ENCODE measurements at places on chromosomes 3 and 15.

GRCh38 chr15:33029109-33029652 lies 165.3 kb downstream of the FMN1 start:
- no peak for DNase-seq

- DNase-seq, result no peak
Observed at GRCh38 chr15:52113708-52114107, 1.1 kb upstream of the BCL2L10 start.

DNA sequence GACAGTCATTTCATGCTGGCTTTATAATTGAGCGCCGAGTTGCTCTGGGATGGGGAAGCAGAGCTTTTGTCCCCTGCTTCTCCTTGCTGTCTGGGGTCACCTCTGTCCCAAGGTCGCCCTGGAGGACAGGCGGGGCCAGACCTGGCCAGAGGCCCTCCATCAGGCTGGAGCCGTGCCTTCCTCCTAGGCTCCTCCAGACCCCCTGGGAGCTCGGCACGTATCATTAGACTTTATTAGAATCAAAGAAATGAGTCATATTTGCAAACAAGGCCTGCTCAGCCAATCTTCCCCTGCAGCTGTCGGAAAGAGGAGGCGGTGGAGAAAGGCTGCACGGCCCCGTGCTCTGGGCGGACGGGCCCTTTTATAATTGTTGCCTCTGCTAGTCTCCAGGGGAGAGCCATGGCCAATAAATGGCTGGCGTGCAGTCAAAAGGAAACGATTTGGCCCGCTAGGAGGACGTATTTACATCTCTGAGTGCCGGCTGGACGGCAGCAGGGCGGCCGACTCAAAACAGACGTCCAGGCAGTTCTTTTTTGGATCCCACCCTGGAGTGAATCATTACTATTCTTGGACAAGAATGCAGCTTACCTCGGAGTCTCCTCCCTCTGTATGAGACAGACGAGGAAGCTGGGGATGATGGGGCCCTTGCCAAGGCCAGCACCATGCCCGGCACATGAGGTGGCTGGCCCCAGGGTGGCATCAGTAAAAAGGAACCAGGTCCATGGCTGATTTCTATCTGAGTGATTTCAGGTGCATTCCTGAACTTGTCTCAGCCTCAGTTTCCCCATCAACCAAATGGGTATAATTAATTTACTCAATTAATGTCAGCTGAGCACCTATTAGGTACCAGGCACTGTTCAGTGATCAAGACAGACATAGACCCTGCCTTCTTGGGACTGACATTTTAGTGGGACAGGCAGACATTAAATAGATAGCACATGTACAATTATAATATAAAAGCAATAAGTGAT lies 50.6 kb downstream of the SLC6A6 start:
- DNase-seq, result no peak

DNA sequence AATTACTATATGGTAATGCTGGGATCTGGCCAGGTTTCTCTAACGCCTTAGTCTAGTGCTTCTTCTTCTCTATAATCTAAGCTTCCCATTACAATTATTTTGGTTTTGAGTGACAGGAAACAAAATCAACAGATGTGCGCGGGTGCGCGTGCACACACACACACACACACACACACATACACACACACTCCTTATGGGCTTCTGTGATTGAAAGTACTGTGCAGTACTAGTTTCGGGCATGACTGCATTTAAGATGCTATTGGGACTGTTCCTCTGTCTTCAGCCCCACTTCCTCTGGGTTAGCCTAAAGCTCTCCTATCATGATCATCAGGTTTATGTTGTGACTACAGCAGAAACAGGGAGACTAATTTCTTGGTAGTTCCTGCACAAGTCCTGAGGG lies 32.2 kb downstream of the EPHB1 start:
- no peak for DNase-seq

DNA sequence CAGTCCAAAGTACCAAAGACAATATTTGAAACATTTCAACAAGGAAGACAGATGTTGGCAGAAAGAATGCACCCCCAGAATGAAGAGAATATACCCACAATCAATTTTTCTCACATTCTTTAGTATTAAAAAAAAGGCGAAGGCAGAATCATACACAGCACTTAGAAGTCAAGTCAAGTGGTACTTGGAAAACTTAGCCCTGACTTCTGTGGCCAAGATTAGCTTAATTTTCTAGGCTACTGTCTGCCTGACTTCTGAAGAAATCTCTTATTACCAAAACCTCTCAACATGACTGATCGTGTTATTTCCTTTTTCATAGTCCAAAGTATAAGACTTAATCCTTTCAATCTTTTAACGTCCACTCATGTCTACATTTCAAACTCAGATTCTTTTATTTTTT lies 60.7 kb downstream of the PBRM1 start:
- no peak for DNase-seq

DNA sequence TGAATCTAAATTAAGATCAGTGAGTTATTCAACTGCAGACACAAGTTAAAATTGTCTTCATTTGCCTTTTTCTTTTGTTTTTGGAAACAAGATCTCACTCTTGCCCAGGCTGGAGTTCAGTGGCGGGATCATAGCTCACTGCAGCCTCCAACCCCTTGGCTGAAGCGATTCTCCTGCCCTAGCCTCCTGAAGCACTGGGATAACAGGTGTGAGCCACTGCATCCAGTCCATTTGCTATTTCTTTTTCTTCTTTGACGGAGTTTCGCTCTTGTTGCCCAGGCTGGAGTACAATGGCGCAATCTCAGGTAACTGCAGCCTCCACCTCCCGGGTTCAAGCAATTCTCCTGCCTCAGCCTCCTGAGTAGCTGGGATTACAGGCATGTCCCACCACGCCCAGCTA lies 10.3 kb downstream of the RNF168 start:
- DNase-seq, result no peak

DNA sequence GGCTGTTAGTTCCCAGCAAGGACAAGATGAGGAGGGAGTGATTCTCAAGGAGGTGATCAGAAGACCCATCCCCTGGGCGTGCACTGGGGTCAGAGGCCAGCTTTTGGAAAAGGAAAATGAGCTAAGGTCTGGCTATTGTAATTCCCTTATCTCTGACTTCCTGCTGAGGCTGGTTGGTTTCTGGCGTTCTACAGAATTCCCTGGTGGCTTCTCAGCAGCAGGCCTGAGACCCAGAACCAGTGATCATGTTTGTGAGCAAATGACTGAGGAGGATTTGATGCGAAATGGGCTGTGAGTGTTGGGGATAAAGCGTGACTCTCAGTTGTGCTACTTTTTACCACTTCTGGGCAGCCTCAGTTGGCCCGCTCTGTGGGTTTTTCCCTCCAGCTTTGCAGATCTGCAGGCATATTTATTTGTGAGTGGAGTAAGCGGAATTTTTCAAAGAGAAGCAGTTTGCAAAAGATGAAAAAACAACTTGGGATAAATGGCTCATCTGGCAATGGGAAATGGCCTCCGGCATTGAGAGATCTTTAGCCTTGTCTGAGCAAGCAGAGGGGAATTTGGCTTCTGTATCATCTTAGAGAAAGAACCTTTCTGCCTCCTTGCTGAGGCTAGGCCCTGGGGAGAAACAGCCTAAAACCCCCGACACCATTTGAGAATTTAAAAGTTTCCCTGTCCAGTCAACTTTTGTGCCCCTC lies 102.7 kb downstream of the SLCO3A1 start:
- DNase-seq, result no peak

- peak; percentile 39 for DNase-seq
Observed at GRCh38 chr3:187027531-187028278, 97.4 kb downstream of the ST6GAL1 start.

DNA sequence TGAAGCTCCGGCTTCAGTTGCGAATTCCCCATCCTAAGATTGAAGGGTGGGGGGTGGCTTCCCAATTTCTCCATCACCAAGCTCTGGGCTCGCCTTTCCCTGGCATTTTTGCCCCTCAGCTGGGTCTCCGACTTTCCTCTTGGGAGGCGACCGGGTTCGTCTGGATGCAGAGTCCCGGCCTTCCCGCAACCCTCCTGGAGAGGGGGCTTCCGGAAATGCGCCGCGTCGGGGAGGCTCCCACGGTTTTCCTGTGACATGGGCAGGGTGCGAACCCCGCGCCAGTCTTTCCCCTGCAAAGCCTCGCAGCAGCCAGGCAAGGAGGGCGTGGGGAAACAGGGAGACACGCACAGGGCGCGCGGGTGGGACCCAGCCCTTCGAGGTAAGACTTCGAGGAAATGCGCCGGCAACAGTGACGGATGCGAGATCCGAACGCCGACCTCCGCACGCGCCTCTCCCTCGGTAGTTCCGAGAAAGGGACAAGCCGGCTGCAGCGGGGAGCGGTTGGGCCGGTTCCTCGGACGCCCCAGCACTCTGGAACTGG lies 466 bp upstream of the HCN4 start:
- DNase-seq, result no peak

DNA sequence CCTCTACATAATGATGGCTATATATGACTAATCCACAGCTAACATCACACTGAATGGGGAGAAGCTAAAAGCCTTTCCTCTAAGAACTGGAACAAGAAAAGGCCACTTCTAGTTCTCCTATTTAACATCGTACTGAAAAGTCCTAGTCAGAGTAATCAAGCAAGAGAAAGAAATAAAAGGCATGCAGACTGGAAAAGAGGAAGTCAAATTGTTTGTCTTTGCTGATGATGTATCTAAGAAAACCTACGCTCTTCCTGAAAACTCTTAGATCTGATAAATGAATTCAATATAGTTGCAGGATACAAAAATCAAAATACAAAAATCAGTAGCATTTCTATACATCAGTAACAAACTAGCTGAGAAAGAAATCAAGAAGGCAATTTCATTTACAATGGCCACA lies 116.9 kb downstream of the TP63 start:
- no peak for DNase-seq

DNA sequence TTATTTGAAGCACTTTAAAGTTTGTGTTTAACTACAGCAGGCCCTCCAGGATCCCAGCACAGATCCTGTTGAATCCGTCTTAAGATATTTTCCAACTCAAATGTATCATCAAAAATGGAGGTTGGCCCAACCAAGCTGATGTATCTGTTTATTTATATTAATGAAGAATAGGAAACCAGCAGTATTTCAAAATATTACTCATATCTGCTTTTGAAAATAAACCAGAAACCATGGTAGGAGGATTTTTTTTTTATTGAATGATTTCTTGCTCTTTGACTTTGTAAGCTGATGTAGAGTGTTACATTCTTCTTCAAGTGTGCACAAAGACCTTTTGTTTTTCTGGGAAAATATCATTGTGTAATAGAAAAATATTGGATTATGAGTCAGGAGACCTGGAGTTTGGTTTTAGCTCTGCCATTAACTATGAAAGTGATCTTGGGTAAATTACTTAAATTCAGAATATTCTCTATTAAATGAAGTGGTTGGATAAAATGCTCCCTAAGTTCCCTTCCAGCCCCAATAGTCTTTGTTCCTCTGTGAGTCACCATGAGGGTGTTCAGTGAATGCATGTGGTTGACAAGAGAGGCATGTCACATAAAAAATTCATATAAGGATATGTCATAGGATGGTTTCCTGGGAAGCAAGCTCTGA lies 221.3 kb upstream of the GAP43 start:
- DNase-seq, result no peak

DNA sequence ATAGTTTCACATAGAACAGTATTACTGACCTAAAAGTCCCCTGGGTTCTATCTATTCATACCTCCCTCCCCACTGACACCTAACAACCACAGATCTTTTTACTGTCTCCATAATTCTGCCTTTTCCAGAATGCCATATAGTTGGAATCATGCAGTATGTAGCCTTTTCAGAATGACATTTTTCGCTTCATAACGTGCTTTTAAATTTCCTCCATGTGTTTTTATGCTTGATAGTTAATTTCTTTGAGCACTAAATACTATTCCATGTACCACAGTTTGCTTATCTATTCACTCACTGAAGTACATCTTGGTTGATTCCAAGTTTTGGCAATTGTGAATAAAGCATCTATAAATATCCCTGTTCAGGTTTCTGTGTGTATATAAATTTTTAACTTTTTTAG lies 77.7 kb upstream of the GPR149 start:
- DNase-seq, result no peak

- DNase-seq, result no peak
Observed at GRCh38 chr3:66270701-66271100, 49.9 kb downstream of the SLC25A26 start.

DNA sequence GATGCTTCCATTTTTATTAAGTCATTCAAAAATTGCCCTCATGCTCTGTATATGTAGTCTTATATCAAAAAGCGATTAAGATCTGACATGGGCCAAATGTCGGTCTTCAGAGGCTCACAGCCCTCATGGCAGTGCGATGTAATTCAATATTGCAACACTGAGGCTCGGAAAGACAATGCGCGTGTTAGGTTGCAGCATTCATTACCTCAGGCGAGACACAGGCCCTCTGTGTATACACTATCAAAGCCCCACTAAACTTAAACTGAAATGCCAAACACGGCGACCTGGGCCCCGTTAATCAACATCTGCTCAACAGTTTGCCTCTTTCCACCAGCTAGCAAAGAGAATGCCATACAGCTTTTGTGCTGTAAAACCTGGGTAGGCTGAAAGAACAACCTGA lies 413.4 kb downstream of the ERC2 start:
- DNase-seq, result no peak

GRCh38 chr3:152267831-152268554 lies 736 bp upstream of the MBNL1 start:
- no peak for DNase-seq

- DNase-seq, result no peak
Observed at GRCh38 chr3:59366218-59366617, 316.4 kb upstream of the CFAP20DC start.

- DNase-seq, result no peak
Observed at GRCh38 chr3:30547716-30548115, 58.7 kb upstream of the TGFBR2 start.

GRCh38 chr3:63909431-63909830 lies 2.8 kb downstream of the SCAANT1 start:
- DNase-seq, result no peak

GRCh38 chr15:100780208-100780800 lies 99.3 kb upstream of the ALDH1A3 start:
- no peak for DNase-seq

DNA sequence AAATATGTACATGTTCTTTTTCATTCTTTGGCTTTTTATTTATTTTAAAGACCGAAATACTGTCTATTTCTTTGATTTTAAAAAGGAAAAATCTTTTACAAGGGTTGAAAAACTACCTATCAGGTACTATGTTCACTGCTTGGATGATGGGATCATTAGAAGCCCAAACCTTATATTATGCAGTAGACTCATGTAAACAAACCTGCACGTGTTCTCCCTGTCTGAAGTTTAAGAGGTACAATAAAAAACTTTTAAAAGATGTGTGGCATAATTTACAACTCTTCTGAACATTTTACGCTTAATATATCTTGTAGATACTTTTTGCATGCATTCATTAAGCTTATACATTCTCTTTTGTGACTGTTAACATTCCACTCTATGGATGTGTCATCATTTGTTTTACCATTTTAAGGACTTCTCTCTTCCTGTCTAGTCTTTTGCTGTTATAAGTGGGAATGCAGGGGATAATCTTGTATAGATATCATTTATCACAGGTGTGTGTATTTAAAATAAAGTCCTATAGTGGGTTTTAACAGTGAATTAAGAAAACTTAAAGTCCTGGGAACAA lies 6.2 kb downstream of the MGA start:
- DNase-seq, result no peak

DNA sequence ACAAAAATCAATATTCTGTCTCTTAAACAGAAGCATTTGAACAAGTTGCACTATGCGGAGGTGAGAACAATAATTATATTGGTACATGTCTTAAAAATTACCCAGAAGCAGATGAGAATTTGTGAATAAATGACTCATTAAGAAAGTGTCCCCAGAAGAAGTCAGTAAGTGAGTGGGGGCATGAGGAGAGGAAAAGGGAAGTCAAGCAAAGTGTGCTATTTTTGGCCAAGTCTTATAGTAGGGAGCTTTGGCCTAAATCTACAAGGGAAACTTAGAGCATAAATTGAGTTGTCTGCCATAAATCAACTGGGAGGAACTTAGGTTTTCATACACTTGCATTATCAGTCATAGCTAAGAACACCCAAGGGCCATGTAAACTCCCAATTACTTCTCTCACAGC lies 86.9 kb upstream of the SATB1 start:
- DNase-seq, result no peak

All from stimulated activated CD4-positive, alpha-beta T cell treated with anti-CD3 and anti-CD28 coated beads, Interleukin-12 subunit alpha, Interleukin-12 subunit beta, amount 100 ng/mL, for 4 hours (primary cell).